ENCODE measurements at places on chromosomes 1 and 21.

DNA sequence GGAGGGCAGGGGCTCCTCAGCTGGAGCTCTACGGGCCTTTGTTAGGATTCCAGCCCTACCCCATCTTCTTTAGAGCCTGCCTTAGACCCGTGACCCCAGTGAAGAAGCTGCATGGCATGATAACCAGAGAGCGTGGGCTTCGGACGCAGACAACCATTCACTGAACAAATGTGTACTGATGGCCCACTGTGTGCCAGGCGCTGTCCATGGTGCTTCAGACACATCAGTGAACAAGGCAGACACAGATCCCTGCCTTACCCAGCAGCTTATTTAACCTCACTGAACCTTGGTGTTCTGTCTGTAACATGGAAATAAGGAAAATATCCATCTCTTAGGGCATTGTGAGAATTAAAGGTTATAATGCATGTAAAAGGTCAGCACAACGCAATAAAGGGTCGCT, 9.5 kb downstream of the CHIT1 start:
- DNase-seq, result no peak

DNA sequence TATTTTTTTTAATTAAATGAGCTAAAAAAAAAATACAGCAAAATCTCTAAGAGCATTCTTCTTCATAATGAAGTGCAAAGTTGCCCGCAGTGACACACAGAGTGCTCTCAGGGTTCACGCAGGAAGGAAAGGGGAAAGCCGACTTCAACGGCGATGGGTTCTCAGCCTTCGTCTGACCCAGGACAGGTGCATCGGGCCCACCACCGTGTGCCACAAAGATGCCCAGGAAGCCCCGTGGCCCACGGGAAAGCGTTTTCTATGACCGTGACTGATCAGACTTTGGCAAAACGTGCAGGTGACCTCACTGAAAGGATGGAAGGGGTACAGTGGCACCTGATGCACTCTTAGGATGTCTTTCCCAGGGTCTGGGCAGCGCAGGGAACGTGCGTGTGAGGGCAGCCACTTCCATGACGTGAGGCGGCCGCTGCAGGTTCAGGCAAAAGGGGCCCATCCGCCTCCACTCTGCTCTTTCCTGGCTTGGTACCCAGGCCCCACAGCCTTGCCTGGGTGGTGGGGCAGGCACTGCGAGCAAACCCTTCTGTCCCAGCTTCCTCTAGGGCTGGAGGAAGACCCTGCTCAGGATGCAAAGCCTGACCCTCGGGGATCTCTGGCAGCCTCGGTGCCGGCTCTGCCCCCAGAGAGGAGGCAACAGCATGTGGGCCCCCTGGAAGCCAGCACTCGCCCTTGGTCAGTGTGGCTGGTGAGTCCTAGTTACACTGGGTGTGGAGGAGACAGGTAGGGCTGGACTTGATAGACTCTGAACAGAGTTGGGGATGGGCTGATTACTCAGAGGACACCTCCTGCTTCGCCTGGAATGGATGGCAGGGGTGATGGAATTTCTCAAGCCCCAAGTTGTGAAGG, 8.3 kb downstream of the LRRC47 start:
- no peak for DNase-seq

- DNase-seq, result no peak
Measured at GRCh38 chr1:87600055-87600850, 271.6 kb downstream of the LMO4 start.

GRCh38 chr1:220430586-220430985, 97.3 kb upstream of the MARK1 start:
- no peak for DNase-seq

DNA sequence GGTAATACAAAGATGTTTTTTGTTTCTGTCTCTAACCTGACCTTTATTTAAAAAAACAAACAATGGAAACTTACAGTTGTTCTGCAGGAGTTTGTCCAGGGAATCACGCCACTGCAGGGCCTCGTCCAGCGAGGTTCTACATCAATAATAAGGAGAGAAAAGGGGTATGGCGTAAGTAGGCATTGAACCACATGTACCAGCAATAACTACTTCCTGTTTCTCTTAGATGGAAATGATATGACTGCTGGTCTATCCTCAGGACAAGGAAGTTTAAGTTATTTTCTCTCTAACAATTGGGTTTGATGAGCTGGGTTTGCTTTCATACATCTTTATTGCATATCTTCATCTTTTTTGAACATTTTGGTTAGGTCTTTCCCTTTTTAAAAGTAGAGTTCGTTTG, 40.9 kb downstream of the RGS5 start:
- no peak for DNase-seq

GRCh38 chr1:216293683-216294082, 129.6 kb downstream of the USH2A start:
- no peak for DNase-seq

DNA sequence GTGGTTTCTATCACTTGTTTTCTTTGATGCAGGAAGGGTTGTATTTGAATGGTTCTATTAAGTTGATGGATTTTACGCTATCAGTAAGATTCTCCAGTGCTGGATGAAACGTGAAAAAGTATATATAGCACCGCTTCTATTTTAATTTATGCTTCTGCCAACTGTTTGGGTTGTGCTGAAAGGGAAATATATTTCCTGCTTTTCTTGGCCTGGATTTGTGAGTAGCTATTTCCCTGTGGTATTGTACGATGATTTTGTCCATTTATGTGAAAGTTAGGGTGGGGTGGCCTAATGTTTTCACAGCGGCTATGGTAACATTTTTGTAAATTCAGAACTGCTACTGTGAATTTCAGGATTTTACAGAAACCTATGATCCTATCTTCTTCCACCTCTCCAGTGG, 322 bp downstream of the C1orf162 start:
- no peak for DNase-seq

GRCh38 chr1:230922620-230923019, 54.3 kb upstream of the C1orf198 start:
- peak; percentile 1 for DNase-seq

- DNase-seq, result no peak
Measured at GRCh38 chr1:52153010-52153409, 11.1 kb downstream of the ZFYVE9 start.

DNA sequence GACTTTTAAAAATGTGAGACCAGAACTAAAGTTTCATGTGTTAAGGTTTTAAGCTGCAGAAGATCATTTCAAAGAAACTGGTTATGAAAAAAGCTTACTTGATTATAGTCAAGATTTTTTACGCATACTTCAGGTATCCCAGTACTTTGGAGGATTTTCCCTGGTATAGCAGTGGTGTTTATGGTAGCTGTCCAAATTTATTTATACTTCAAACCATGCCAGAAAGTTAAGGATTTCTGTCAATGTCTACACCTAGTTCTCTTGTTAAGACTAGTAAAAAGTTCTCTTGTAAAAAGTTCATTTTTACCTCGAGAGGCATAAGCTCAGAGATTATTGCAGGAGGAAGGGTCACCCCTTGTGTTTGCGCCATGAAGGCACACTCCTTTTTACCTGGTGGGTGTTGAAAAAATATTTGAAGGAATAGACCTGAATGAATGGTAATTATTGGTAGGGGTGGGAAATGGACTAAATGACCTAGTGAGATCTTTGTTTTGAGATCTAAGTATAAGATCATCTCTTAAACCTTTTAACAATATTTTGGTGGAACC, 2.8 kb downstream of the DYRK1A start:
- DNase-seq, result no peak

GRCh38 chr21:37684547-37684946, 231.7 kb downstream of the KCNJ6 start:
- no peak for DNase-seq

- no peak for DNase-seq
Measured at GRCh38 chr1:54952950-54953718, 27.3 kb upstream of the TMEM61 start.

- DNase-seq, result no peak
Measured at GRCh38 chr1:163240705-163241104, 38.0 kb upstream of the RGS5 start.

DNA sequence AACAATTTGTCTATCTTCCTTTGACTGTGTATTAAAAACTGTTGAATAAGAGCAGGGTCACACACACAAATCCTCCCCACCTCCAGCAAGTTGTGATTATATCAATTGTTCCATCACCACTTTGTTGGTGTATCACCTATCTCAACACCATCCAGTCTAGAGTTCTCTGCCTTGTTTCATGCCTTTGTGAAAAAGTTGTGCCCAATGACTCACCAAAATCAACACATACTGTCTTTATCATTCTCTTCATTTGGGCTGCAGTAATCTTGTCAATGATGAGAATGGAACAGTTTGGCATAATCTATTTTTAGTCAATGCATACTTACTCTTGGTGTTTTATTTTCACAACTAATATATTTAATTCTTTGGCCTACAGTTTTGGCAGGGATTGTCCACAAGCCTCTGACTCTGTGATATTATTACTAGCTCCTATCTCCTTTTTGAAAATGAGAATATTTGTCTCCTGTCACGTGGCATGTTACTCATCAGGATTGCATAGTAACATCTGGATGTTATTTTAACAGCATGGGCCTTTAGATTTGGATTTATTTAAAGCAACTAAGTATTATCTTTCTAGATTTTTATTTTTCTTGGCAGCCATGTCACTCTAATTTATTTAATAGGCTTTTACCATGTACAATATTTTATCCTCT, 5.1 kb downstream of the C1orf87 start:
- DNase-seq, result no peak

DNA sequence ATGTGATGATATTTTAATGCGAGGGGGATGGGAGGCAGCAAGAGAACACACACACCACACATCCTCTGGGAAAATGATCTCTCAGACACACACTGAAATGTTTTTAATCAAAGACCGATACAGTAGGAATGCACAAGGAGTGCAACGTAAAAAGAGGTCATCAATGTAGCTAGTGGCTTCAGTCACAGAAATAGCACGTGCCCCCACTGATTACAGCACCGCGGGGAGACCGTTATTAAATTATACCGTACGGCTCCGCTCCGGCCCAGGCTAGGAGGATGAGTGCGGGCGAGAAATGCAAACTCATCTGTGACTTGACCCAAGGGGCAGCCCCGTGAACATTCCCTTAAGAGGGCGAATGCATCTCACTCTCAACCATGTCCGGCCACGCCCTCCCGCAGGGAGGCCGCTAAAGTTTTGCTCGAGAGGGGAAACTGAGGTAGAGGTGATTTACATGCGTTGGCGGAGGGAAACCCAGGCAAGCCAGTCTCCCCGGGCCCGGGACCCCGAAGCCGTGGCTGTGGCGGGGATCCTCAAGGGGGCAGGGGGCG, 552 bp downstream of the UBR4 start:
- DNase-seq, result no peak

DNA sequence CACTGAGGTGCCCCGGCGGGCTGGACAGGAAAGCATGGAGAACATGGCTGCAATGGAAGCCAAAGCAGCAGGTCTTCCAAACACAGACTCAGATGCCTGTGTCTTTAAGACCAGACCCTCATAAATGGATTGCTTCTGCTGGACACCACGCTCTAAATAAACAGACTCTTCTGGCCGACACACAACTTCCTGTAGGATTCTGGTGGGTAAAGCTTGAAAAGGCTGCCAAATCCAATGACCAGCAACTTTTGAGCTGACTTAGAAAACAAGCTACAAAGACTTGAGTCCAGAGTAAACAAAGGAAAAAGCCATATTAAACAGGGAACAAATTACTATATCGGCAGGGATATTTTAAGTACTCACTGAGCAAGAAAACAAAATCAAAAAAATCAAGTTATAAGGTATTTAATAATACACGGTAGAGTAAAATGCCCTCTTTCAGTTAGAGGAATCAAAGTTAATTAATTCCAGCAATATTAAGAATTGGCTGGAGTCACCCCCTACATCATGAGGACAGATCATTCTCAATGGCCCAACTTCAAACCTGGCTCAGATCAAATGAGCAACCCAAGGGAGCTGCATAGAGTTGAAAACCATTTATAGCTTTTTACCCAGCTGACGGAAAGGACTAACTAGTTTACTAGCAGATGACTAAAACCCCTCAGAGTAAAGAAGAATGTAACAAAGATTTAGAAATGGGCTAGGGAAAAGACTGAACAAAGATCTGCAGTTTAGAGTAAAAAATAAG, 102.4 kb downstream of the TGFBR3 start:
- no peak for DNase-seq

DNA sequence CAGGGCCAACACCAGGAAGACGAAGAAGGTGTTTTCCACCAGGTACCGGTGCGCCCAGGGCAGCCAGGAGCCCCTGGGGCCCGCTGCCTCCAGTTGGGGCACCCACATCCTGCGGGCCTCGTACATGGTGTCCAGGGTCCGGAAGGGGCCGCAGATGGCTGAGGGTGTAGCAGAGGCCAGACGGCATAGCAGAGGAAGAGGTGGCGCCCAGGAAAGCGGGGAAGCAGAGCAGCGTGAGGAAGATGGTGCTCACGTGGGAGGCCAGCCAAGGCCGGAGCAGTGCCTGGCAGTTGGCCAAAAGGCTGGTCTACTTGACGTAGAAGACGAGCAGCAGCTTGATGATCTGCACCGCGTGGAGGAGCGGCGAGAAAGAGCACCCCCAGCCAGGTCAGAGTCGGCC, 40.4 kb downstream of the ZNF691 start:
- no peak for DNase-seq

Data from NCI-H524 (cell line).